NCI-H1694 treated with DMSO at 0.1 percent for 48 hours (cell line): ENCODE measurements at places on chromosomes 5 and 9.

DNA sequence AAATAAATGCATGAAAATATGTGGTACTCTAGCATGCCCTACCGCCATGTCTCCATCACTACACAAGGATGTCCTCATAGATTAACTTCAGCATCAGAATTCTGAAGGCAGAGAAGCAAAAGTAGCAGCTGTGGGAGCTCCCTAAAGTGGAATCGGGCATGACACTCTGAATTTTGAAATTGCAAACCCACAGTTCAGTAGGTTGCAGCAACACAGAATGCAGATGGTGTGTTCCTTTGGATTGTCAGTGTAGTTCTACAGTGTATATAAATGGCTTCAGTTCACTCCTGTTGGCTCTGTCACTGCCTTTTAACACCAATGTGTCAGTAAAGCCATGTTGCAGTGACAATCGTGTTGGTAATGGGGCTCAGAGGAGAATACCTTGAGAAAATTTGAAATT lies 973.6 kb upstream of the WWC1 start:
- no peak for DNase-seq

DNA sequence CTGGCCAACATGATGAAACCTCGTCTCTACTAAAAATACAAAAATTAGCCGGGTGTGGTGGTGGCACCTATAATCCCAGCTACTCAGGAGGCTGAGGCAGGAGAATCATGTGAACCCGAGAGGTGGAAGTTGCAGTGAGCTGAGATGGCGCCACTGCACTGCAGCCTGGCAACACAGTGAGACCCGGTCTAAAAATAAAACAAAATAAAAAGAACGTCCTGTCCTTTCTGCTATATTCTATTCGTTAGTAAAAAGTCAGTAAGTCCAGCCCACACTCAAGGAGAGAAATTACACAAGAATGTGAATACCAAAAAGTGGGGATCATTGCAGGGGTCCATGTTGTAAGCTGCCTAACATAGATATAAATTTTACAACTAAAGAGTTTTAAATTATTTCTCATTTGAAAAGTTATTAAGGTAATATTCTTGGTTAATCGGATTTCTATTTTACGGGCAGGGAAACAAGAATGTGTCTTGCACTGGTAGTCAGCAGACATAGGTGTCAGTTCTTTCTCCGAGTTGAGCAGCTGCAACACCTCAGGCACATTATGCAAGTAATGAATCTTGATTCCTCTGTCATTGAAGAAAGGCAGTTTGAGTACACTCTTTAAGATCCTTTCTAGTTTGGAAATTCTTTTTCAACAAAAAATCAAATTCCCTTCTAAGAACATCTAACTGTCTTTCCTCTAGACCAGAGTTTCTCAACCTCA lies 24.5 kb downstream of the NMUR2 start:
- no peak for DNase-seq

DNA sequence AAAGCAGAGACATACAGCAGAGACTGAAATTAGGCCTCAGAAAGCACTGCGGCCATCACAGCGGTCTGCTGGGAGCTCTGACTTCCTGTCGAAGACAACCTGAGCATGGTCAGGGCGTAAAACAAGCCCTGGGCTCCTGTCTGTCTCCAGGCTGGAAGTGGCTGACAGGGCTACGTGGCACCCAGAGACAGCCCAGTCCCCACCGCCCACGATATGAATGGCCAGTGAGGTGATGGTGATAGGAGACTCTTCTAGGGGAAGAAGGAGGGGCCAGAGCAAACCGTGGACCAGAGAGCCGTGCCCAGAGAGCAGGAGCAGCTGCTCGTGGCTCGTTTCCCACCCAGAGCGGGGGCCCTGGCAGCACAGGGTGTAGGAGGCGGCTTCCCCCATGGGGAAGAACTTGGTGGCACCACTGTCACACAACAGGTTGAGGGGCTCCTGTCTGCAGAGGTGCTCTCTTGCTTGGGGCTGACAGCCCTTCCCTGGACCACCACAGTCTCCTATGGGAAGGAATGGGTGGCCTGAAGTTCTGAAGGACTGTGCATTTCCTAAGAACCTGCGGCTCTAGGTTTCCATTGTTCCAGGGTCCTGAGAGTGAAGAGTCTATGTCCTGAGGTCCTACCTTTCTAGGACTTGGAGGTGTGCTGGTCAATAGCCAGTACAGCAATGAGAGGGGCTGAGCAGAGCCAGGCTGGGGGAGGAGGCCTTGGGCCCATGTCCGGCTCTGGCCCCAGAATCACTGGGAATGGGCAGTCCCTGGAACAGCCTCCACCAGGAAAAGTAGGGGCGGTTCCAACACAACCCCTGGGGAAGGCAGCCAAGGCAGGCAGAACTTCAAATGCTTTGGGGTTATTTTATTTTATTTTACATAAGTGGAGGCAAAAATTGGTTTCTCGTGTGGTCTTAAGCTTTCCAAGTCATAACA lies 56.4 kb downstream of the BARX1 start:
- DNase-seq: no peak

DNA sequence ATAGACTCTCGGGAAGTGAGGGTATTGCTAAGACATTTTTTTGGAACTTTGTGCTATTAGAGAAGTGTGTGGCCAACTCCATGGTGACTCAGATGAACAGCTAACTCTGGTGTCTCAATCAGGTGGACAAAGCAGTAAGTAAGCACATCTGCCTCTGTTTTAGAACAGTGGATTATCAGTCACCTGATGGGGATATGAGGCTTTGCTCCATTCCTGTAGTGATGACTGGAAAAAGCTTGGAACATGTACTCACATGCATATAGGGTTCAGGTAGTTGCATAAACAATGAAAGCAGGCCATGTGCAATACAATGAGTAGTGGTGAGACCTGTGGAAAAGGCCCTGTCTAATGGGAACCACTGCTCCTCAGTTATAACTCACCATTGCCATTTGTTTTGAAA lies 168.2 kb upstream of the FBN2 start:
- DNase-seq: no peak

DNA sequence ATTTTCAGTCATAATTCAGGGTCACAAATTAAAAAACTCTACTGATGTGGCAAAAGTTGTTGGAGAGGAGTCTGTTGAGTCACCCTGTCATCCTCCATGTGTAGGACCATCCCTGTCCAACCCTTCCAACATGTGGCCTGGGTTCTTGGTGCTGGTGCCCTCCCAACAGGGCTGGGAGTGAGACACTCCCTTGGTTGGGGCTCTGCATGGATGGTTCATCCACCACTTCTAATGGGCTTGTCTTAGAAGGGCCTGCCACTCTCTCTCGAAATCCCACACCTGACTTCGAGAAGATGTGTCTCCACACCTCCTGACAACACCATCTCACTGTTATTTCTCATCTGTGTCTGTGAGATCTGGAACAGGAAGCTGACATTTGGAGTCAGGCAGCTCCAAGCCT lies 312.2 kb upstream of the IRX4 start:
- DNase-seq: no peak

- DNase-seq: no peak
Observed at GRCh38 chr5:173707392-173707791, 90.9 kb upstream of the BOD1 start.

DNA sequence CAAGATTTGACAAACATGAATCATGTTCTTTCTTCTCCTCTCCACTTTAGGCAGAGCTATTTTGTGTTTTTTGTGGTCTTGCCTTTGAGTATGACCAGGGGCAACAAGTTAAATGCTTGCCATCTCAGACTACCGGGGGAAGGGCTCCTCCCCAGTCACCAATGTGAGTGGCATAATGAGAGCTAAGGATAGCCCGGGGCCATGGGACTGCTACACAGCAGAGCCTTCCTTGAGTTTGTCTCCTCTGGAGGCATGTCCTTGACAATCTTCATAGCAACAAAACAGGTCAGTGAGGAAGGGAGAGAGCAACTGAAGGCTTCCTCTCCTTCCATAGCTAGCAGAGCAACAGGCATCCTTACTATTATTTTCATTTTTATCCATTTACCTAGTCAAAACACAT lies 299.3 kb downstream of the ENC1 start:
- no peak for DNase-seq

- DNase-seq: no peak
Observed at GRCh38 chr9:129596541-129597331, 24.2 kb downstream of the C9orf50 start.

- DNase-seq: no peak
Observed at GRCh38 chr5:149356391-149356790, 1.5 kb upstream of the PCYOX1L start.

DNA sequence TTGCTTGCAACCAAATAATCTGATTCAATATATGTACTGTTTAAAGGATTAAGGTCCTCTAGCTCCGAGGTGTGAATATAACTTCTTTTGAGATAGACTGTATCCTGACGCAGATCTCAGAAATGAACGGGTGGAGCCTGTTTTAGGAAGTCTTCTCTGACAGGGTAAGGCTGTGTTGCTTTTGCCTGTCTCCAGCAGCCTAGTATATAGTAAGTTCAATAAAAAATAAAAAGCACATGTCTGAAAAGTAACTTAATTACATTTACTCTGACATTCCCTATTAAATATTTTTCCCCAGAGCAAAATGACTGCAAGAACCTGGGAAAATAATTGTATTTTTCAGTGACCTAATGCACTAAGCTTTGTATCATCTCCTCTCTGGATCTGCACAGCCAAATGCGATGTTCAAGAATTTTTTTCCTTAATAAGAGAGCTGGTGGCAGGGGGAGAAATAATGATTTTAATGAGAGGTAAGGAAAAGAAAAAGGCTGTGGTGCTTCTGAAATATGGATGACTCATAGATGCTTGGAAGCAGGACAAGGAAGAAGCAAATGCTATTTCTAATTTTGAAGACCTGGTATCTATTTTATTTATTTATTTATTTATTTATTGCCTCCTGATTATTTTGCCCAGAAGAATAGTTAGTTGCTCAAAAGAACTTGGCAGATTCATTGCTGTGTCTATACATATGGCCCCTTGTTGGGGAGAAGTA lies 7.3 kb downstream of the PPP3R2 start:
- DNase-seq: no peak

DNA sequence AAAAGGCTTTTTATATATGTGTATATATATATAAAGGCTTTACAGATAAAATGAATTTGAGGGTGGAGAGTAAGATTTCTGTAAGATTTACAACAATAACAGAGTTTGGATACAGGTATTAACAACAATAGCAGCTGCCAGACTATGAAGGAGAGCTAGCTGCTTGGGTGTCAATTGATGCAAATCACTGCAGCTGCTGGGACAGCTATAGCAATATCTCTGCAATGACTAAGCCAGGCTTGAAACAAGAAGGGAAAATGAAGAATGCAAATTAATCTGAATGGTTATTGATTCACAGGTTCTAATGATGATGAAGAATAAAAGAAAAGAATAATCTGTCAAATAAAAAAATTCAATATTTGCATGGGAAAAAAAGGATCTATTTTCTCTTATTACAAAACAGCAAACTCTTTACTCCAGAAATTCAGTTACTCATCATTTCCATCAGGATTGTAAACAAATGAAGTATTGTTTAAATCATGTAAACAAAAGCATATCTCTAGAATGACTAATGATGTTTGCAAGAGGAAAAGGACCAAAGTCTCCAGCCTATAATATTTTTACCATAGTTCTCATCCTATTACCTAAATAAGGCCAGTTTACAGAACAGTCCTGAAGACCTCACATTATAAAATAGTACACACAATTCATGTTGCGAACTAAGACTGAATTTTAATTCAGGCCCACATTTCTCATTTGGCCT lies 219.0 kb downstream of the HTR1A start:
- DNase-seq: no peak

DNA sequence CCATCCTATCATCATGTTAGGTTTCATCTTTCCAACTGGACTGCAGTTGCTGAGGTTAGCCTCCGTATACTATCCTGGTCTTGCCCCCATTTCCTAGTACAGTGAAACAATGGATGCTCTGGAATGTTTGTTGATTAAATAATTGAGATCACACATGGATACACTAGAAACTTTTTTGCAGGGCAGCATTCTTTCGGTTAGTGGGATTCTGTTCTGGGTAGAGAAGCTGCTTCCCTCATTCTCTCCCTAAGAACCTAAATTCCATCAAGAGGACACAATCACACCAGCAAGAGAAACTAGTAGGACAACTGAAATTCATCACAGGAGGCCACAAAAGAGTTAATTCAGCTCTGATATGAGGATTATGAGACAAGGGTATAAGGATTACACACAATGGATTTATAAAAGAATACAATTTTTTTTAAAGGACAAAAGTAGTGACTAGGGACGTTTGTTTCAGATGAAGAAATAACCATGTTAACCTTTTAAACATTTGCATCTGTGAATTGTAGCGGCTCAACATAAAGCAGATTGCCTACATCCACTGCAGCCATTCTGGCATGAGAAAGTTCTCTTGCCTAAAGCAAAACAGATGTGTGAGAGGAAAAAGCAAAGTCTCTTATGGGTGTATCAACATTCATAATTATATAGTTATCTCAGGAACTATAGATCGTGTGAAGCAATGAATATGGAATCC lies 162.7 kb upstream of the LHFPL2 start:
- no peak for DNase-seq

DNA sequence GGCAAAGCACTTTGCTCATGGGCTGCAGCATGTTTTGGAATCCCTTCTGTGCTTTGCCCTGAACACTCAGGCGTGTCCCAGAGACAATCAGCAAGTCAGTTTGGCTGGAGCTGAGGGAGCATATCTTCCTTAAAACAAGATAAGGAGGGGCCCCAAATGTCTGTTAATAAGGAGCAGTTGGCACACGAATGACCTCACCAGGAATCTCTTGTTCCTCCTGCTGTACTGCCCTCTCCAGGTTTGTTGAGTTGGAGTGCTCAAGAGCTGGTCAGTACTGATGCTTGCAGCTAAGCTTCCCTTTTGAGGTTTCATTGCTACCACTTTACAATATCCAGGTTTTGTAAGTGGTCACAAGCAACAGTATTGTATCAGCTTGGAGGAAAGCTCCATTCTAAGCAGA lies 101.3 kb upstream of the EGFLAM start:
- DNase-seq: no peak

DNA sequence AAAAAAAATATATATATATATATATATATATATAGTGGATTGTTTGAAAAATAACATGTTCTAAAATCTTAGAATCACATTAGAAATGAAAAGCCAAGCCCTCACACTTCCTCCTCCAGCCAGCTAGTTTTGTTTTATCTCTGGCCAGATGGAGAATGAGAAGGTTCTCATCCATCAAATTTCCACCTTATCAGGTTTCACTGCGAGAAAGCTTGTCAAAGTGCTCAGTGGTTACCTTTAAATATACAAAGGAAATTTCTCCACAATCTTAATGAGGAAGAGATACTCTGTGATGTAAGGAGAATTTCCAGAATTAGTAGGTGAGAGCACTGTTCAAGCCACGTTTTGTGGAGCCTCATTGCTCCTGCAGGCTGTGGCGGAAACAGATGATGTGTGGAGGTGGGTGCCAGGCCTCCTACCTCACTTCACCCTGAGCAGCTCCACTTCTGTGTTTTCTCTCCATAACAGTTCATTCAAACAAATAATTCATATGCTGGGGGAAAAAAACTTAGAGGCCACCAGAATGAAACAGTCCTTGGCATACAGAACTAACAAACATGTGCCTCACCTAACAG lies 71.9 kb downstream of the CDK5RAP2 start:
- no peak for DNase-seq

- DNase-seq: no peak
Observed at GRCh38 chr5:1029282-1029944, 20.8 kb downstream of the NKD2 start.

DNA sequence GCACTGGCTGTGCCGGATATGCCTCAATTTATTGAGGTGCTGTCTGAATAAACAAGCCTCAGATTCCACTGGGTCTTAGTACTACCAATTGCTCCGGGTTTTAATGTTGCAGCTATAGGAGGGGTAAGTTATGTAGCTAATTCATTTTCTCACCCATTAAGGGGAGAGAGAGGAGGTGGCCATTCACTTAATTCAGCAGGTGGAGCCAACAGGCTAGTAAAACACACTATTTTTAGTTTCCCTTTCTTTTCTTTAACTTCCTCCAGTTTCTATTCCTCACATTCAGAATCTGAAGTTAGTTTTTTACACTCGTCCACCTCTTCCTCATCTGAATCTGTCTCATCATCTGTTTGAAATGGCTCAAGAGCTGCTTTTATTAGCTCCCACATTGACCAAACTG lies 105.6 kb upstream of the CDH10 start:
- DNase-seq: no peak
